ENCODE measurements at places on chromosomes 7 and 10.

DNA sequence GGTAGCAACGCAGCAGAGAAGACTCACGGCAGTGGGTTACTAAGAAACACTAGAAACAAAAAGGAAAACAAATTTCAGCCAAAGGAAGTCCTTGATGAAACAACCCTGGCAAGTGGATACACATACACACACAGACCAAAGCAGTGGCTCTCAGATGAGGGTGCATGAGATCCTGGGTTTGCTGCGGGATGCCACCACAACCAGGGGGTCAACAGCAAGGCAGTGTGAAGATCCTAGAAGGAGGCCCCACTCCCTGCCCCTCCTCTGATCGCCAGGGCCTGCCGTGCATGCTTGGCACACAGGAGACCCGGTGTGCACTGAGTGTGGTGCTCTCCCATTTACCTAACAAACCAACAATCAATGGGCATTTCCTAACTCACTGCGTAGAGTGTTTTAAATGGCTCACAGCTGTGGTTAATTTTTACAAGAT is 252.3 kb upstream of the KLF14 start:
- no peak for DNase-seq

- DNase-seq, result no peak
Measured at GRCh38 chr7:68279827-68280400, 1283.3 kb downstream of the TYW1 start.

- DNase-seq, result no peak
Measured at GRCh38 chr7:17965603-17966002, 25.3 kb upstream of the SNX13 start.

DNA sequence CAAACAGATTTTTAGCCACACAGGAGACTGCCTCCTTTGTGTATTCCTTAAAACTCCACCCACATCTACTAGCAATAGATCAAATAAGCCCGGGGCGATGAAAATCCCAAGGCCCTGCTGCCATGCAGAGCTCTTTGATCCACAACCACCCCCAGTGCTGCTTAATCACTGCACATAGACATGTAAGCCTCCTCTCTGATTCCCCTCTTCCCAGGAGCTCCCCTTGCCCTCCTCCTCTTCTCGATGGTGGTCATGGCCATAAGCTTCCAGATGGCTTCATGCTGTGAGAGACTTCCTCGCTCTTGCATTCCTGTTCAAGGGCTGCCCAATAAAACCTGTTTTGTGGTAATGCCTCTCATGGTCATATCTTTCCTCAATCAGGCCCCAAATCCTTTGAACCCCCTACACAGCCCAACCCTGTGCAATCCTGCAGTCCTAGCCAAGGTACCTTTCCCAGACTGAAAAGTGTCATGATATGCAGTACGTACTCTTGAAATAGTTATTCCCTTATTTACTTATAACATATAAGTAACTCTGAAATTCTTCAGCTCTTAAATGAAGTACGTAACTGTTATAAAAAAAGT is 158.5 kb downstream of the CACNA2D1 start:
- DNase-seq, result no peak

DNA sequence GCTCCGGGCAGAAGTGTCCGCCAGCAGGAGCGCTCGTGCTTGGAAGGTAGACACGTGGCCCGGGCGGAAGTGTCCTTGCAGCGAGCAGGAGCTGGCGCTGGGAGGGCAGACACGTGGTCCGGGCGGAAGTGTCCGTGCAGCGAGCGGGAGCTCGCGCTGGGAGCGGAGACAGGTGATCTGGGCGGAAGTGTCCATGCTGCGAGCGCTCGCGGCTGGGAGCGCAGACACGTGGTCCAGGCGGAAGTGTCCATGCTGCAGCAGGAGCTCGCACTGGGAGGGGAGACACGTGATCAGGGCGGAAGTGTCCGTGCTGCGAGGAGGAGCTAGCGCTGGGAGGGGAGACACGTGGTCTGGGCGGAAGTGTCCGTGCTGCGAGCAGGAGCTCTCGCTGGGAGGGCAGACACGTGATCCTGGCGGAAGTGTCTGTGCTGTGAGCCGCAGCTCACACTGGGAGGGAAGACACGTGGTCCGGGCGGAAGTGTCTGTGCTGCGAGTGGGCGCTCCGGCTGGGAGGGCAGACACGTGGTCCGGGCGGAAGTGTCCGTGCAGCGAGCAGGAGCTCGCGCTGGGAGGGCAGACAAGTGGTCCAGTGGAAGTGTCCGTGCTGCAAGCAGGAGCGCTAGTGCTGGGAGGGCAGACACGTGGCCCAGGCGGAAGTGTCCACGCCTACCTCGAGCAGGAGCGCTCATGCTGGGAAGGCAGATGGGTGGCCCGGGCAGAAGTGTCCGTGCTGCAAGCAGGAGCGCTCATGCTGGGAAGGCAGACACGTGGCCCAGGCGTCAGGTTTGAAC is 41.1 kb upstream of the PRKAR1B start:
- DNase-seq, result no peak

- DNase-seq, result no peak
Measured at GRCh38 chr7:23471106-23471859, 992 bp upstream of the IGF2BP3 start.

- DNase-seq, result no peak
Measured at GRCh38 chr10:75228834-75229233, 6.9 kb downstream of the COMTD1 start.

- DNase-seq, result no peak
Measured at GRCh38 chr10:7170626-7171322, 240.1 kb downstream of the SFMBT2 start.

GRCh38 chr10:30531751-30532530 is 97.6 kb downstream of the LYZL2 start:
- DNase-seq, result no peak

GRCh38 chr7:4610768-4611467 is 71.2 kb upstream of the FOXK1 start:
- peak; percentile 32 for DNase-seq

- no peak for DNase-seq
Measured at GRCh38 chr10:63143987-63144386, 10.9 kb downstream of the NRBF2 start.

DNA sequence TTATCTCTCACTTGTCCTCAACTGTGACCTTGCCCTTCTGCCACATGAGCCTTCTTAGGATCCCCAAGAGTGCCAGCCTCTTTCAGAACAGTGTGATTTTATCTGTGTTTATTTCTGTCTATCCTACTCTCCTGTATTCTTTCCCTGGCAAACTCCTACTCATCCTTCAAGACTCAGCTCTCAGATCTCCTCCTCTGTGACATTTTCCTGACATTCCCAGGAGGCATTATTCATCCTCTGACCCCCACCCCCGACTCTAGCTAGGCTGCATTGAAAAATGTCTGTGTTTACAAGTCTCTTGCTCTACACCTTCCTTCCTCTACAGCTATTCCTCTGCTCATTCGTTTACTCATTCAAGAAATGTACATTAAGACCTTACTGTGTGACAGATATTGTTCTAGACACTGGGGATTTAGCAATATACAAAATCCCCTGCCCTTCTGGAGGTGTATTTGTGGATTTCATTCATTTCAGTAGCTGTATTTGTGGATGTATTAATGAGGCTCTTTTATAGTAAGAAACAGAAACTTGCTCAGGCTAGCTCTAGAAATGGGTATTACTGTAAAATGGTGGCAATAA is 61.4 kb upstream of the COMTD1 start:
- DNase-seq, result no peak

GRCh38 chr10:31921031-31921430 is 7.6 kb downstream of the ARHGAP12 start:
- no peak for DNase-seq

GRCh38 chr10:88116971-88117626 is 253.7 kb downstream of the PTEN start:
- DNase-seq, result no peak

GRCh38 chr7:571096-571717 is 51.6 kb upstream of the PDGFA start:
- no peak for DNase-seq

DNA sequence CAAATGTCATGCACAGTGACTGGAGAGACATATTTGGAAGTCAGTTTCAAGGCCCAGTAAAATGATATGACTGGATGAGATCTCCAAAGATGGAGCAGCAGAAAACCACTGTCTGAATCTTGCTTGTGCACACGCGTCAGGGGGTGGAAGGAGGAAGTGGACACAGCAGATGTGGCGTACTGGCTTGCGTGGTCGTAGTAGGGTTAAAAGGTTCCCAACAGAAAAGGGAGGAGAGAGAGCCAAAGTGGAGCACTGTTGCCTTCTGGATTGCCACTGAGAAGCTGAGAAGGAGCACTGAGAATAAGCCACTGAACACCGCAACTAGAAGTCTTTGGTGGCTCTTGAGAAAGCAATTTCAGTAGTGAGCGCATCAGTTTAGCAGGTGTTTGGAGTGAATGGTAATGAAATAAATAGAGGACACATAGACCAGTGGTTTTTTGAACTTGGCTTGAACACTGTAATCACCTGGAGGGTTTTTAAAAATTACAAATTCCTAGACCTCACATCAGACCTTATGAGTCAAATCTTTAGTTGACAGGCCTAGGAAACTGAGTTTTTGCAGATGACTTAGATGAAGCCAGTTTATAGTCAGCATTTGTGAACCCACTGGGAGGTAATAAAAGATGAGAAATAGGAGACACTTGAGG is 227.3 kb downstream of the PTEN start:
- DNase-seq, result no peak

DNA sequence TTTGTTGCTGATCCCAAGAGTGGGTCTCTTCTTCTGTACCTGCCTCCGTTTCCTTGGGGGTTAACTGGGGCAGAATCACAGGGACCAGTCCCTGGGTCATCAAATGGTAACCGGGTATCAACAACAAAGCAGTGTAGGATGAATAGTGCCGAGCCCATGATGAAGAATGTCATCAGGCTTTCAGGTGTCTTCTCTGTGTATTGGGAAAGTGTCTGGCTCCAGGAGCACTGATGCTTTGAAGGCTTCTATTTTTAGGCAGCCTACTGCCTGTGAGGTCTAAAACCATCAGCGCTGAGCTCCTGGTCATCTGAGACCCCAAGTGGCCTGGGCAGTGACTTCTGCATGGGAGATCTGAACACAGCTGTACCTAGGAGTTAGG is 48.2 kb upstream of the SHH start:
- no peak for DNase-seq
